ENCODE measurements at places on chromosomes 12 and 14.

DNA sequence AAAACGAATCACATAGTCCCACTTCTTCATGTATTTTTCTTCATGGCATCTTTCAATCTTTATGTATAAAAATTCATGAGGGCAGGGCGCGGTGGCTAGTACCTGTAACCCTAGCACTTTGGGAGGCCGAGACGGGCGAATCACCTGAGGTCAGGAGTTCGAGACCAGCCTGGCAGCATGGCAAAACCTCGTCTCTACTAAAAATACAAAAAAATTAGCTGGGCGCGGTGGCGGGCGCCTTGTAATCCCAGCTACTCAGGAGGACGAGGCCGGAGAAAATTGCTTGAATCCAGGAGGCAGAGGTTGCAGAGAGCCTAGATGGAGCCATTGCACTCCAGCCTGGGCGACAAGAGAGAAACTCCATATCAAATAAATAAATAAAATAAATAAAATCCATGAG is 2.5 kb upstream of the GABARAPL1 start:
- DNase-seq: no peak

DNA sequence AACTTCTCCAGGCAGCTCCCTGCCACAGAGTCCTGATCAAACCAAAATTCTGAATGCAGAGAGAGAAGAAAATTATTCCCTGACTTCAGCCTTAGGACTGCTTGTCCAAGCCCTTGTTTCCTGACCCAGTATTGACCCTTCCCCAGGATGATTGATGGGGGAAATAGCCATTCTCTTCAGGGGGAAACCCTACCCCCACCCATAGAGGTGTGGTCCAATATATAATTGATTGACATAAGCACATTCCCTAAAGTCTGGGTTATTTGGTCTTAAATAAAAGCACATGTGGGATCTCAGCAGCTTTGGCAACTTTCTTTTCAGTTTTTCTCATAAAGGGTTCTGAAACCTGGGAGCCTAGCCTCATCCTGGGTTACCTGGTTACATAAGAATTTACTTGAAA is 201.2 kb upstream of the DDHD1 start:
- DNase-seq: no peak

DNA sequence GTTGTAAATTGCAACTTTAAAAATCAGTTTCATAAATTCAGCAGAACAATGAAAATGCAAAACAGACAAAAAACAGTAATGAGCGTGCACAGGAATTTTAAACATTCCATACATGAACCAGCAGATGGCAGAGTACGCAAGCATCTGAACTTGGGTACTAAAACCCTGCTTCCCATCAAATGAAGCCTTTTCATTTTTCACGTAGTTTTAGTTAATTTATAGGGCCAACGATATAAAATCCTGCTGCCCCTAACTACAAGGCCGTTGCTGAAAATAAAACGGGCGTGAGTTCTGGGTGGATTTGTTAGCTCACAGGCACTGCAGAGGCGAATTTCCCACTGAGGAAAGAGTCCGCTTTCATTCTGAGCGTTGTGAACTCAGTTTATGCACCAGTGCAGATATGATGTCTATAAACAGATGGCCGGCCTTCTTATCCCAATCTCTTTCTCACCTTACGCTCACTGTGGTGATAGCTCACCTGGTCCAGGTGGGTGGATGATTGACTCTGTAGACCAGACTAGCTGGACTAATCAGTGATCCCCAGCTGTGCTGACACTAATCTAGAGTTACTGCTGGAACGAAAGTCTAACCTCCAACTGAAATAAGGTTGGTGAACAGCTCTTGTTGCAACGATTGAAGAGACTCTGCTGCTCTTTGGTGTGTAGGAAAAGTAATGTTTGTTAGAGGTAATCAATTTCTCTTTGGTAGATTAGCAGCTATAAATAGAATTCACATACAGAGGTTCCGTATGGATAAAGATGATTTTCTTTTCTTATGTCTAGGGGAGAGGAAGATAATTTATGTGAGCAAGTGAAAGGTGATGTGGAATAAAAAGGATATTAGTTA is 89.2 kb downstream of the PDZRN4 start:
- no peak for DNase-seq

GRCh38 chr14:104926619-104927431 is 2.1 kb downstream of the PLD4 start:
- no peak for DNase-seq

GRCh38 chr12:3201339-3202051 is 124.3 kb downstream of the TSPAN9 start:
- DNase-seq: no peak

- no peak for DNase-seq
These were observed 2.9 kb upstream of the NYNRIN start for GRCh38 chr14:24395609-24396582.

DNA sequence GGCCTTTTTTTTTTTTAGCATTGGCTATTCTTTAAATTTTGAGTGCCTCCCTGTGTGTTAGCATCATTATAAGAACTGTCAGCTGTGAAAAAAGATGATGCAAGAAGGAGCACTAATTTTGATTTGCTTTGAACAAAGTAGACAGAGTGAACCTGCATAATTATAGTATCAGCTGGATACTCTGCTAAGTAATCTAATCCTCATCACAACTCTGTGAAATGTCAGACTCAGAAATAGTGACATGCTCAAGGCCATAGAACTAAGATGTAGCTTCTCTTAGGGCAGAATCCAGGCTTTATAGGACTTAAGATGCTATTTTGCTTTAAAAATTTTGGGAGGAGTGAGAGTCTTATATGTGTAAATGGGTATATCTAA is 31.9 kb downstream of the FBXO34 start:
- DNase-seq: no peak

DNA sequence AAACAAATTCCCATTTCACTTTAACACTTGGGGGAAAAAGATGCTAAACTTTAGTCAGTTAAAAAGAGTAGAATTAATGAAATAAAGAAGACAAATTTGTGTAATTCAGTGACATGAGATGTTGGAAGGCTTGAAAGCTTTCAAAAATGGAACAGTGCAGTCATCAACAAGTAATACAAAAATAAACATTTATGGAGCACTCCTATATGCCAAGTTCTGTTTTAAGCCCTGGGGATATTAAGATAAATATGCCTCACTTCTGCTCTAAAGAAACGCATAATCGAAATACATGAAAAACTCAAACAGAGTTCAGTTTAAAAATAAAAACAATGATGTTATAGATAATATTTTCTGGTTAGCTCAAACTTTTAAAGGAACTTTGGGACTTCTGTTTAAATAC is 93.0 kb downstream of the KCNH5 start:
- no peak for DNase-seq

GRCh38 chr12:19244312-19244711 is 114.8 kb downstream of the PLEKHA5 start:
- DNase-seq: no peak

GRCh38 chr14:33444136-33444535 is 505.5 kb downstream of the NPAS3 start:
- DNase-seq: no peak

- no peak for DNase-seq
These were observed 46.9 kb downstream of the DUSP6 start for GRCh38 chr12:89305373-89305772.

All from cortex of kidney (tissue), 1 donor.